Muscle of back (tissue), 13 donors: ENCODE measurements at places on chromosomes 3 and 15.

- no peak for DNase-seq
Measured at GRCh38 chr3:23017801-23018200, 185.3 kb upstream of the UBE2E2 start.

DNA sequence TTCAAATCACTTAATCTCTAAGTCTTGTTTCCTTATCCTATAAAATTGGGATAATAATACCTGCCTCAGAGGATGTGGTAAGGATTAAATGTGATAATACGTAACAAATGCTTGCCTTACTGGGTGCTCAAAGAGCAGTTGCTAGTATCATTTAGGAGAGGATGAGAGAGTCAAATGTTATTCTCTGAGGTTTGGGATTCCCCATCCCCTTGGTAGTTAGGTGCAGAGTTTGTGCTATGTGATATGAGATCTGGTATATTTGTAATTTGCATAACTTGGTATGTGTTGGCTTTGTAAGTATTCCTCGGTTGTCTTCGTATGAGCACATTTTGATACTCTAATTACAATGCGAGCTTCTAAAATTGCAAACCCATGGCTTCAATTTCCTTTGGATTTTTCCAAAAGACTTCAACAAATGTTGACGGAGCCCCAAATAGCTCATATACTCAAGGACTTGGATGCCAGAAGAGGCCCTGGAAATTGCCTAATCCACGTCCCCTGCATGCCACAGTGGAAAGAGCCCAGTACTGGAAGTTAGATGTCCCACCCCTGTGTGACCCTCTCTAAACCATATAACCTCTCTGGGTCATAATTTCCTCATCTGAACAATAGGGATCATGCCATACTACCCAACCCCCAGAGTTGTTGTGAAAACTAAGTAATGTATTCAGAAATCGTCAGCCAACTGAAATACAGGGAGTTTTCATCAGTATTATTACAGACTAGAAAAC, 85.0 kb downstream of the FBN1 start:
- no peak for DNase-seq

GRCh38 chr3:15804553-15805095, 6.8 kb upstream of the ANKRD28 start:
- no peak for DNase-seq

GRCh38 chr3:155517903-155518302, 224.4 kb upstream of the STRIT1 start:
- DNase-seq: no peak

- DNase-seq: peak; percentile 71
Measured at GRCh38 chr3:194577986-194578905, 55.0 kb downstream of the TMEM44 start.

- DNase-seq: peak; percentile 43
Measured at GRCh38 chr15:82570721-82571508, 30.7 kb upstream of the RPS17 start.

DNA sequence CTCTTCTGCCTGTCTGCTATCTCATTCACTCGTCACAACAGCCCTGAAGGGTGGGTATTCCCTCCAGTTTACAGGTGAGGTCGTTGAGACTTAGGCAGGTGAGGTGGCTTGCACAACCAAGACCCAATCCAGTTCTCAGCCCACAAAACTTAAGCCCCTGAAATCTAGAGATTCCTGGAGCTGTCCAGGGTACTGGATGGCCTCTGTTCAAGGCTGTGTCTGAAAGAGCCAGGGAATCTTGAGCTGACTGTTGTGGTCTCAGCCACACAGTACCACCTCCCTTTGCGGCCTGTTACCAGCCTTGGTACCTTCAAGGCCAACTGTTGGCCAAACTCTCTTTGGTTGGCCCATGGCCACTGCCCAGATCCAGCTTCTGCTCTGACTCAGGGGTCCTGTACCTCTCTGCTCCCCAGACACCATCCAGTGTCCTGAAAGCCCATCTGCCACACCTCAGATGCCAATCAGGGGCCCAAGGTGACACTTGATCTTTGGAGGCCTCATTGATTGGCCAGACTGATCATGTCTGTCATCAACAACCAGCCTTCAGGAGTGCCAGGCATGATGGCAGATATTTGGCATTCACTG, 10.9 kb upstream of the FAM107A start:
- DNase-seq: peak; percentile 78

DNA sequence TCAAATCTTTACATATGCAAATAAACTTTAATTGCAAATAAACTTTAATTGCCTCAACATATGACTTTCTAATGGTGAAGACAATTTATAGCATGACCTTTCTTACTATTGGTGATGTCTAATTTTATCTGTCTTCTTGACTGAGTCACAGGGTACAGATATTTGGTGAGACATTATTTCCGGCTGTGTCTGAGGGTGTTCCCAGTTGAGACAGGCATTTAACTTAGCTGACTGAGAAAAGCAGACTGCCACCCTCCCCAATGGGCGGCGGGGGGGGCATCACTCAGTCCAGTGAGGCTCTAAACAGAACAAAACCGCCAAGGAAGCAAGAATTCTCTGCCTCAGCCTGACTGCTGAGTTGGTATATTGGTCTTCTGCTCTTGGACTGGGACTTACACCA, 160.0 kb downstream of the TBL1XR1 start:
- DNase-seq: no peak

DNA sequence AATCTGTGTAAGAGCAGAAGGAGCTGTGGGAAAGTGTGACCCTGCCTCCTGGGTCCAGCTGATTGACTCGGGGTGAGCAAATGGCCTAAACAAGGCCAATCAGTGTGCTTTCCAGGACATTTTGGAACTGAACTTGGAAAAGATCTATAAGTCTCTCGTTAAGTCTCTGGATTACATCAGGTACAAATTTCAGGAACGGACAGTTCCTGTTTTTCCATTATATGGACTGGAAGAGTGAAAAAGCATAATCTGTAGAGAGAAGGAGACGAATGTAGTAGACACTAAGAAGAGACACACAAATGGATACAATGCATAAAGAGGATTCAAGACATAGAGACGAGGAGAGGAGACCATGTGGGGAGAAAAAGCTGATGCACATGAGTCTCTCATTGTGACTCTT, 167.3 kb downstream of the C3orf70 start:
- DNase-seq: no peak

DNA sequence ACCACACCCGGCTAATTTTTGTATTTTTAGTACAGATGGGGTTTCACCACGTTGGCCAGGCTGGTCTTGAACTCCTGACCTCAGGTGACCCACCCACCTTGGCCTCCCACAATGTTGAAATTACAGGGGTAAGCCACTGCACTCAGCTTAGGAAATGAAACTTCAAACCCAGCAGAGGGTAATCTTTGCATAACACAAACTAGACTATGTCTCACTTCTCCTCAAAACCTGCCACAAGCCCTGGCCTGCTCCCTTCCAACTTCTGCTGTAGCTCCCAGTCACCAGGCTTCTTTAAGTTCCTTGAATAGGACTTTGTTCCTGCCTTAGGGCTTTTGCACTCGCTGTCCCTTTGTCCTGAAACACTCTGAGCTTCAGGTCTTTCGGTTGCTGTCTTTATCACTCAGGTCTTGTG, 39.2 kb upstream of the SEMA4B start:
- no peak for DNase-seq

GRCh38 chr3:141853629-141854168, 22.7 kb upstream of the ATP1B3 start:
- DNase-seq: no peak

- no peak for DNase-seq
Measured at GRCh38 chr3:32438596-32439344, 47.1 kb downstream of the CMTM7 start.

- DNase-seq: no peak
Measured at GRCh38 chr3:3802046-3802445, 2.8 kb downstream of the LRRN1 start.

GRCh38 chr15:86201313-86202008, 121.8 kb downstream of the AGBL1 start:
- no peak for DNase-seq

DNA sequence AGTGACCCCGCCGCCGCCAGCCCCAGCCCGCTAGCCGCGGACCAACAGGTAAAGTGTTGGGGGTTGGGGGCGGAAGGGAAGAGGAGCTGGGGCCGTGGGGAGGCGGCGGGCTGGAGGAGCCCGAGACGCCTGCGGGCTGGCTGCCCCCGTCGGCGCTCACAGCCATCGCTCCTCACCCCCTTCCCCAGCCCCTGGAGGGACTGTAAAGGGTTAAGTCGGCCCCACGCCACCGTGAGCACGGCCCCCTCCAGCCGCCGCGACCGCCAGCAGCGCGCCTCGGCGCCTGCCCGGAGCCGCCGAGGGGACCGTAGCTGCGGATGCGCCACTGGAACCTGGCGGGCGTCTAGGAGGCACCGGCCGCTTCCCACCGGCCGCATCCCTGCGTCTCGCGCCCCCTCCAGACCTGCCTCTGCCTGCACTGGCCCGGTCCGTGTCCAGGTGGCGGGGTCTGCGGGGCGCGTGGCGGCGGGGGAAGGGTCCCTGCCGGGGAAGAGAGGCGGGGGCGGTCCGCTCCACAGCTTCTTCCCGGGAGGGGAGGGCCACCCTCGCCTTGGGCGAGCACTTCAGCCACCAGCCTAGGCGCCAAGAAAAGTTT, 522 bp downstream of the MED12L start:
- DNase-seq: peak; percentile 76

DNA sequence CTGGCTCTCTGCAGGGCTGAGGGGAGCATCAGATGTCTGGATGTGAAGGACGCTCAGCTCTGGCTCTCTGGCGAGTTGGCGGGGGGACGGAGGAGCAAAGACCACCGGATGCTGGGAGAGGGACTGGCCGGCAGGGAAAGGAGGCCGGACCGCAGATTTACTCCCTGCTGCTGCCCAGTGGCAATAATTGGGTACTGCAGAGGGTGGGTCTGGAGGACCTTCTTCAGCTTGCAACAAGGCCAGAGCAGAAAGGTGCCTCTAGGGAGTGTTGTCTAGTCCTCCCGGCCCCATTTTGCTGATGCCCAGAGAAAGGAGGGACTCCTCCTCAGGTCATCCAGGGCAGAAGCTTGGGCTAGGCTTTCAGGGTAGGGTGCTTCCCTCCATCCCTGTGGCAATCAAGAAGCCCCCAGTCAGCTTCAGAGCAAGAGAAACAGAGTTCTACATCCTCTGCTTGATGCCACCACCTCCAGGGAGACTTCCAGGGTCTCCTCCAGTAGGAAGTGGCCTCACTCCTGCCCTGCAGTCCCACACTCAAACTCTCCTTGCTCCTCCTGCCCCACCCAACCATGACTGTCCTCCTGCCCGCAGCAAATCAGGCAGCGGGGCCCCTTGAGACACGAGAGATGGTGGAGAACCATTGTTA, 20.3 kb upstream of the CSPG4 start:
- no peak for DNase-seq

DNA sequence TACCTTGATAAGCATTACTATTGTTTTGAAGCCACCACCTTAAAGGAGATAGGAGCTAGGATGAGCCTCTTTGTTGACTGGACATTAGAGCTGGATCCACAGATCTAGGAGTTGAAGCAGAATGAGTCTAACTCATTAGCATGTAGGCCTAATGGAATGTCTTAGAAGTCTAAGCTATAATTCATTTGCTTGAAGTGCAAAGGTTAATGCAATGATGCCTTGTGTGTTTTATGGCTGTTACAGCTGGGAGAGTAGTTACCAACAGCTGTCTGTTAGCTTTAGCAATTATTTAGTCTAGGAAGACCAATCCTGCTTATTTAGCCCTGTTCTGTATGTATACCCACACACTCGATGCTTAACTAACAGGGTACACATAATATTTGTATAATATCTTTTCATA, 419.3 kb downstream of the TUSC7 start:
- DNase-seq: no peak

DNA sequence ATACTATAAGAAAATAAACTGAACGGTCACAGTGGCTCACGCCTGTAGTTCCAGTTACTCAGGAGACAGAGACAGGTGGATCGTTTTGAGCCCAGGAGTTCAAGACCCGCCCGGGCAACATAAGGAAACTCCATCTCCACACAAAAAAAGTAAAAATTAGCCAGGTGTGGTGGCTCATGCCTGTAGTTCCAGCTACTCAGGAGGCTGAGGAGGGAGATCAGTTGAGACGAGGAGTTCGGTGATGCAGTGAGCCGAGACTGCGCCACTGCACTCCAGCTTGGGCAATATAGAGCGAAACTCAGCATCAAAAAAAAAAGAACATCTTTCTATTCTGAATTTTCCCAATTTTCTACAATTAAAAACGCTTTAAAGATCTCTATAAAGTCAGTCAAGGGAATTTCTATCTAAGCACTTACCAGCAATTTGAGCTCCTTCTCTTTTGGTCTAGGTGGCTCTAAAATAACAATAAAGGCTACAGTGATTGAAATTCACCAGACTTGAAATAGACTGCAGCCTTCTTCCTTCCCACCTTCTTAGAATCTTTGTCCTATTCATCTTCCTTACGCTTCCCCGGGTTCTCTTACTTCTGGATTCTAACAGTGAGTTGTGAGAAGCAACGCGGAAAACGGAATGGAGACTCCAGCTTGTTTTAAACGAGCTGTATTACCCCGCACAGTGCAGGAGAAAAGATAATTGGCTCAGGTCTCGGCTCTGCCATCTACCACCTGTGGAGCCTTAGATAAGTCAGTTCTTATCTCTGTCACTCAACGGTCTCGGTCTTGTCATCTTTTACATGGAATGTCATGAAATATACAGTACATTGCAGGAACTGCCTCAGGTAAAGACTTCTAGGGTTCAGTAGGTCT, 812 bp upstream of the SEC62 start:
- DNase-seq: no peak

DNA sequence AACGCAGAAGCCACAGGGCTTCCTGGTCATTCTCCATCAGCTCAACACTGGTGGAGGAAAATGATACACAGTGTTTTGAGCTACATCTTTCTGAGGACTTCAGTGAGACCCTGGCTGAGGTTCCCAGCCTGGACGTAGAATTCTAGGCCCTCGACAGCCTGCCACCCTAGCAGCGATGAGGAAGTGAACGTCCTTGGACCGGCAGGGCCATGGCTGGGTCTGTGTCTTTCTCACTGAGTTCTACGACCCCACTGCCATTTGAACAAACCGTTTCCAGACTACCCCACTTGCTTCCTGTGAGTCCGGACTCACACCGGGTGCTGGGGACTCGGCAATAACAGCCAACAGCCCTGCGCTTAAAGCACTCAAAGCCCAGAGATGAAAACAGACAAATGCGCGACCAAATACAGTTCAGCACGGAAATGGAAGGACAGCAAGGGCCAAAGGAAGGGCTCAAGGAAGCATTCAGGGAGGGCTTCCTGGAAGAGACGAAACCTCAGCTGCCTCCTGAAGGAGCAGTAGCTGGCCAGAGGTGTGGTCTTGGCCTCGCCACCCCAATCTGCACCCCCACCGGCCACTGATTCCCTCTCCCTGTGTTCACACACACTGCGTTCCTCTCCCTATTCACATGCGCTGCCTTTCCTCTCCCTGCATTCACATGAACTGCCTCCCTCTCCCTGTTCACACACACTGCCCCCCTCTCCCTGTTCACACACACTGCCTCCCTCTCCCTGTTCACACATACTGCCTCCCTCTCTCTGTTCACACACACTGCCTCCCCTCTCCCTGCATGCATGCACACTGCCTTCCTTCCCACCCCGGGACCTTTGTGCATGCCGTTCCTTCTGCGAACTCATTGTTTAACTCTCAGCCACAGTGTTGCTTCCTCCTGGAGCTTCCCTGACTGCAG, 136.3 kb upstream of the PRR20G start:
- no peak for DNase-seq

- DNase-seq: no peak
Measured at GRCh38 chr3:126213379-126214028, 33.1 kb upstream of the ALDH1L1 start.
